ENCODE measurements at places on chromosomes 12 and 14.

- DNase-seq: no peak
These were observed 16.2 kb downstream of the KIF21A start for GRCh38 chr12:39426636-39427240.

GRCh38 chr12:57216014-57216911 is at the start of gene NXPH4:
Gene NXPH4 (plus strand): TSS chr12:57216794. CDS start chr12:57216970, 176 bp downstream.
- DNase-seq: peak; percentile 62

- no peak for DNase-seq
These were observed 496.4 kb downstream of the FOXG1 start for GRCh38 chr14:29262979-29263378.

DNA sequence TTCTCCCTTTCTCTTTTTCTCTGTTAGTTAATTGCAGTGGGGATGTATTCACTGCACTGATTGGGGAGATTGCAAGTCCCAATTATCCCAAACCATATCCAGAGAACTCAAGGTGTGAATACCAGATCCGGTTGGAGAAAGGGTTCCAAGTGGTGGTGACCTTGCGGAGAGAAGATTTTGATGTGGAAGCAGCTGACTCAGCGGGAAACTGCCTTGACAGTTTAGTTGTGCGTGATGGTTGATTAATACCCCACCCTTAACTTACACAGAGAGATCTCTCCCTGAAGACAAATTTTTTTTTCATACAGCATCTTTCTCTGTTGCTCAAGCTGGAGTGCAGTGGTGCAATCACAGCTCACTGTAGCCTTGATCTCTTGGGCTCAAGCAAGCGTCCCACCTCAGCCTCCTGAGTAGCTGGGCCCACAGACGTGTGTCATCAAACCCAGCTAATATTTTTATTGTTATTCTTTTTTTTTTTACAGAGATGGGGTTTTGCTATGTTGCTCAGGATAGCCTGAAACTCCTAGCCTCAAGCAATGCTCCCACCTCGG is 4.6 kb downstream of the C1S start:
- no peak for DNase-seq

DNA sequence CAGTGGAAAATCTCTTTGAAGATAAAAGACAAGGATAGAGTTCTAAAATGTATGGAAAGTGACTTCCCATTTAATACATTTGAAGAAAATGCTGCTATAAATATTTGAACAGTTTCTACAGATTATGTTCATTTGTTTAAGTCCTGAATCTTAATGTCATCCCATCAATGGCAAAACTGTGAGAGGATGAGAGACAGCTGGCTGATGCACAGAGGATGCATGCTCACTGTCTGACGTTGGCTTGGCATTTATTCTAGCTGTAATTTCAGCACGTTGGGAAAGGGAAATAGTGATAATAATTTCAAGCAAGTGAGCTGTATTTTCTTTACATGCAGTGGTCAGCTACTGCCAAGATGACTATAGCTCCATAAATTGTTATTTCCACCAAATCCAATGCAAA is 40.5 kb downstream of the PPFIA2 start:
- DNase-seq: no peak

GRCh38 chr14:78612666-78613065 is 442.5 kb downstream of the NRXN3 start:
- no peak for DNase-seq

DNA sequence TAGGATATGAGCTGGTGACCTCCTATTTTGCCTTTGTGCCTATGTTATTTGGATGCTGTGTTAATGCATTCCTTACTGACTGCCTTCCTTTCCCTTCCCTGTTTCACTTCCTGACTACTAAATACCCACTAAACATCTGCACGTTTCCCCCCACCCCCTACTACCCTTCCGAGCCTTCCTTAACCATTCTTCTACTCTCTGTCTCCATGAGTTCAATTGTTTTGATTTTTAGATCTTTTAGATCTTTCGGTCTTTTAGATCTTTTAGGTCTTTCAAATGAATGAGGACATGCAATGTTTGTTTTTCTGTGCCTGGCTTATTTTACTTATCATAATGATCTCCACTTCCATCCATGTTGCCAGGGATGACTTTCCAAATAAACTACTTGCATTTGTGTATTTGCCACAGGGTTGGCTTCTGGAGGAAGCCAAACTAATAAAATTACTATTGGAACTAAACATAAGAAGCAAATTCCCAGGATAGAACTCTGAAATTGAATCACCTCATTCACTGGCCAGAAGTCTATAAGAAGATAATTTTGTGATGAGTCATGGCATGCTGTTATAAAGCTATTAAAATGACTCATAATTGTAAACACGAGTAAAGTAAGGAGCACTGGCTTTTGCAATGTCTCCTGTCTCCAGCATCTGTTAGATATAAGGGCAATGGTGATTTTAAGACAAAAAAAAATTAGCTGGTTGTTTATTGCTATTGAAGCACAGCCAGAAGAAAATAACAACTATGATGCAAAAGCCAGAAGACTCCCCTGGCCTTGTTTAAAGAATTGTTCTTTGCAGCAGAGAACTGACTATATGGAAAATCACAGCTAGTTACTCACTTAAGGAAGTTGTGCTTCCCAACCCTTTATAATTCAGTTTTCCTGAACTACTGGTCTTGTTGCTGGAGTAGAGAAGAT is 586.3 kb downstream of the LRFN5 start:
- no peak for DNase-seq

- no peak for DNase-seq
These were observed 46.3 kb upstream of the CERS5 start for GRCh38 chr12:50213439-50213838.

- no peak for DNase-seq
These were observed 7.6 kb upstream of the FLVCR2 start for GRCh38 chr14:75570797-75571196.

- DNase-seq: no peak
These were observed 10.6 kb upstream of the PSEN1 start for GRCh38 chr14:73125746-73126145.

- no peak for DNase-seq
These were observed 366.8 kb downstream of the VRK1 start for GRCh38 chr14:97164021-97164420.

DNA sequence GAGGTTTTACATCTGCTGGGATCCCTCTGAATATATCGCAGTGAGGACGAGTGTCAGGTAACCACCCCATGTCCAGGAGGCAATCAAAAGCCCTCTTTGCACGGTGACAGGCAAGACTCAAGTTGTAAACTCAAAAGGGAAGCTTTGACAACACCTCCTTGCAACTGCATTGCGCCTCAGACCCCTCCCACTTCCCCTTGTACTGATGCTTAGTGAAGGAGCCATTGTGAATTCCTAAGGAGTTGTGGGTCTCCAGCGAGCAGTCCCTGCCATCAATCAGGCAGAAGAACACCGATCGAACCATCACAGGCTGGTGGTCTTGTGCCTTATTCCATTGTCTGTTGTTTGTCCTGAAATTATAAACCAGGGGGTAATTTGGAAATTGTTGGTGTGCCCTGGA is 112.6 kb downstream of the CCDC60 start:
- DNase-seq: no peak

GRCh38 chr12:8822298-8822697 is at the start of gene A2ML1:
Gene A2ML1 (plus strand): TSS chr12:8822621. CDS start chr12:8822652, 31 bp downstream.
- no peak for DNase-seq

- DNase-seq: peak; percentile 18
These were observed 102.8 kb upstream of the BCAT1 start for GRCh38 chr12:25051656-25052195.

Data from GM19239 (cell line).